ENCODE measurements at places on chromosomes 1 and 21.
A peak's percentile ranks its signal among the peaks of the same experiment; 100 is the strongest.

DNA sequence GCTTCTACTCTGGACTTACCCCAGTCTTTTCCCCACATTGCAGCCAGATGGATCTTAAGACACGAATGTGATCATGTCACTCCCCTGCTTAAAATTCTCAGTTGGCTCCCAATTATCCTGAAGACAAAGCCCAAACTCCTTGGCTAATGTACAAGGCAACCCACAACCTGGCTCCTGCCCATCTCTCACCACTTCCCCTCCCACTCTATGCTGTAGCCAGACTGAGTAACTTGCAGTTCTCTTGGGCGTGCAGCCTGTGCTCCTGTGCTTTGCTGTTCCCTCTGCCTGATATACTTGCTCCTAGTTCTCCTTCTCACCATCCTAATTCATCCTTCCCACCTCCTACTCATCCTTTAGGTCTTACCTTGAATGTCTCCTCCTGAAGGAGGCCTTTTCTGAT, 56.2 kb downstream of the LGR6 start:
- DNase-seq, result no peak

DNA sequence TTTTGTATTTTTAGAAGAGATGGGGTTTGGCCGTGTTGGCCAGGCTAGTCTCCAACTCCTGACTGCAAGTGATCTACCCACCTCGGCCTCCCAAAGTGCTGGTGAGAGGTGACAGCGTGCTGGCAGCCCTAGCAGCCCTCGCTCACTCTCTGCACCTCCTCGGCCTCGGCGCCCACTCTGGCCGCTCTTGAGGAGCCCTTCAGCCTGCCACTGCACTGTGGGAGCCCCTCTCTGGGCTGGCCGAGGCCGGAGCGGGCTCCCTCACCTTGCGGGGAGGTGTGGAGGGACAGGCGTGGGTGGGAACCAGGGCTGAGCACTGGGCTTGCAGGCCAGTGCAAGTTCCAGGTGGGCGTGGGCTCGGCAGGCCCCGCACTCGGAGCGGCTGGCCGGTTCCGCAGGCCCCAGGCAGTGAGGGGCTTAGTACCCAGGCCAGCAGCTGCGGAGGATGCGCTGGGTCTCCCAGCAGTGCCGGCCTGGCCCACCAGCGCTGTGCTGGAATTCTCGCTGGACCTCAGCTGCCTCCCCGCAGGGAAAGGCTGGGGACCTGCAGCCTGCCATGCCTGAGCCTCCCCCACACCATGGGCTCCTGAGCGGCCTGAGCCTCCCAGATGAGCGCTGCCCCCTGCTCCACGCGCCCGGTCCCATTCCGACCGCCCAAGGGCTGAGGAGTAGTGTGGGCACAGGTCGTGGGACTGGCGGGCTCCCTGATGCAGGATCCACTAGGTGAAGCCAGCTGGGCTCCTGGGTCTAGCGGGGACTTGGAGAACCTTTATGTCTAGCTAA, 3.4 kb upstream of the LBR start:
- no peak for DNase-seq

DNA sequence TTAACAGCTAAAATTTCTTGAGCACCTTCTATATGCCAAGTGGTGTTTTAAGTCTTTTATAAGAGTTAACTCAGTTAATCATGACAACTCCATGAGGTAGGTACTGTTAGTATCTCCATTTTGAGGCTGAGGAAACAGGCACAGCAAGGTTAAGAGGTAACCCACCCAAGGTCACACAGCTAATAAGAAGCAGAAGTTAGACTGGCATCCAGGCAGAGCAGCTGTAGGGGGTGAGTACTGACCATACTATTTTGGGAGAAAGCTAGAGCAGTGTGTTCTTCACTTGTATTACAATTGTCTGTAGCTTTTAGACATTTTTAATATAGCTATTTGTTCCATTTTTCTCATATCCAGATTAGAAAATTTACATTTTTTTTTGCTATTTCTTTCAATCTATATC, 4.8 kb downstream of the ATP6V1G3 start:
- DNase-seq, result no peak

GRCh38 chr1:35269201-35269988, 886 bp downstream of the ZMYM4 start:
- DNase-seq, result no peak

- DNase-seq, result no peak
Measured at GRCh38 chr1:31470794-31471315, 57.8 kb downstream of the SERINC2 start.

- DNase-seq, result peak; percentile 17
Measured at GRCh38 chr1:78145105-78145580, 99.4 kb downstream of the GIPC2 start.

DNA sequence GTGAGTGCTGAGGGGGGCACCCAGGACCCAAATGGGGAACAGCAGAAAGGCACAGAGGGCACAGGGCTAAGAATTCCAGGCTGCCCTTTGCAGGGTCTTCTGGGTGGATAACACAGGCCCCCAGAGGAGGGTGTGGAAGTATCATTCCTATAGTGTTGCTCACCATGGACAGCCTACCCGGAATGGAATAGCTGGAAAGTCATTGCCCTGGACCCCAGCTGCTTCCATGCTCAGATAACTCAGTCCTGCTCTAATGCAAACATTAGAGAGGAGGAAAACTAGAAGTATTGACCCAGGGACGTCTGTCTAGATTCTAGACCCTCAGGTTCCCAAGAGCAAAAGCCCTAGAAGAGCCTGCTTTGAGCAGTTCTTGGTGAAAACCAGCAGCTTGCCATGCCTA, 24.7 kb downstream of the SLC6A17 start:
- DNase-seq, result no peak

- DNase-seq, result no peak
Measured at GRCh38 chr1:26705788-26706311, 10.0 kb downstream of the ARID1A start.

DNA sequence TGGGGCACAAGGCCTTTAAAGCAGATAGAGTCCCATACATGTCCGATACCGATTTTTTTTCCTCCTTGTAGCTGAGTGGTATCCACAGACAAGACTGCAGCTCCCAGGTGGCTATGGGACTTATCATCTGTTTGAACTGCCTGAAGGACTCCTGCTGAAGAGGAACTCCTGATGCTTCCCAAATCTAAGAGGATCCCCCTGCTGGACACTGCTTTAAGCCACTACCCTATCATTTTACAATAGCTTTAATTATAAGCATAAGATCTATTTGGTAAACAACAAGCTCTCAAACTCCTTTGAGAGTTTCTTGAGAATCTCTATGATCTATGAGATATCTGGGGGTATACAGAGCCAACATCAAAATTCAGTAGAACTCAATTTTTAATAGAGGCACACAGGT, 11.7 kb downstream of the NDC1 start:
- no peak for DNase-seq

All from stimulated activated CD4-positive, alpha-beta T cell treated with anti-CD3 and anti-CD28 coated beads, Interleukin-4, amount 100 ng/mL, for 4 hours (primary cell).